ENCODE measurements at places on chromosomes 1 and 21.

- peaks cover 7% of the 10 kb centered on the region for H3K27me3 ChIP-seq
- no peak for DNase-seq
- no peak overlapping the region for H3K4me3 ChIP-seq
- no peaks in the 10 kb centered on the region for H3K36me3 ChIP-seq
Observed at GRCh38 chr21:35828161-35828560, 232.2 kb downstream of the SETD4 start.

GRCh38 chr21:45601551-45601950 lies 42.0 kb upstream of the PCBP3 start:
- H3K4me3 ChIP-seq: no peak overlapping the region
- H3K27ac ChIP-seq: no peak overlapping the region
- no peak for DNase-seq
- H3K36me3 ChIP-seq: no peaks in the 10 kb centered on the region

- H3K27me3 ChIP-seq: peaks cover 3% of the 10 kb centered on the region
- no peaks in the 10 kb centered on the region for H3K36me3 ChIP-seq
- no peak overlapping the region for H3K4me3 ChIP-seq
- no peak overlapping the region for H3K27ac ChIP-seq
- DNase-seq: no peak
- no peaks in the 10 kb centered on the region for H3K4me1 ChIP-seq
Observed at GRCh38 chr1:221039616-221040015, 160.4 kb downstream of the HLX start.

DNA sequence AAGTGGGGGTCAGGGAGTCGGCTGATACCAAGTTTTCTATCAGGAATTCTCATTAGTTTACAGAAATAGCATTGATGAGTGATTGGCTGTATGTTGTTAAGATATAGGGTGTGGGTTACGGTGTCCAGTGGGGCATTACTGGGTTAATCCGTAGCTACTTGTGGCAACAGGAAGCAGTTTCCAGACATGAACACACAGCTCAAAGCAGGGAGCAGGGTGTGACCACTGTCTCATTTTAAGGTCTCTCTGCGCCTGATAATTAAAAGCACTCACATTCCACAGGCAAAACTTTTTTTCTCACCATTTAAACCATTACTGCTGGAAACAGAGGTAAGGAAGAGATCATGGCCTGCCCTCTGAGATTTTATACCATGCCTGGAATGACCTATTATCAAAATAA lies 114.9 kb downstream of the SIK1 start:
- no peak overlapping the region for H3K27ac ChIP-seq
- no peak overlapping the region for H3K4me3 ChIP-seq
- DNase-seq: no peak
- peaks cover 17% of the 10 kb centered on the region for H3K4me1 ChIP-seq
- H3K27me3 ChIP-seq: peaks cover 3% of the 10 kb centered on the region
- H3K36me3 ChIP-seq: no peaks in the 10 kb centered on the region

GRCh38 chr1:200558866-200559459 lies 61.6 kb downstream of the KIF14 start:
- no peak overlapping the region for H3K4me3 ChIP-seq
- DNase-seq: no peak
- H3K36me3 ChIP-seq: no peaks in the 10 kb centered on the region
- no peaks in the 10 kb centered on the region for H3K27me3 ChIP-seq

- no peak overlapping the region for H3K27ac ChIP-seq
- H3K36me3 ChIP-seq: no peaks in the 10 kb centered on the region
- H3K27me3 ChIP-seq: peaks cover 87% of the 10 kb centered on the region
Observed at GRCh38 chr1:20403423-20404145, 82.4 kb downstream of the CAMK2N1 start.

GRCh38 chr1:117363571-117364048 lies 3.6 kb upstream of the MAN1A2 start:
- no peaks in the 10 kb centered on the region for H3K27me3 ChIP-seq
- no peak overlapping the region for H3K27ac ChIP-seq
- peaks cover 3% of the 10 kb centered on the region for H3K36me3 ChIP-seq

DNA sequence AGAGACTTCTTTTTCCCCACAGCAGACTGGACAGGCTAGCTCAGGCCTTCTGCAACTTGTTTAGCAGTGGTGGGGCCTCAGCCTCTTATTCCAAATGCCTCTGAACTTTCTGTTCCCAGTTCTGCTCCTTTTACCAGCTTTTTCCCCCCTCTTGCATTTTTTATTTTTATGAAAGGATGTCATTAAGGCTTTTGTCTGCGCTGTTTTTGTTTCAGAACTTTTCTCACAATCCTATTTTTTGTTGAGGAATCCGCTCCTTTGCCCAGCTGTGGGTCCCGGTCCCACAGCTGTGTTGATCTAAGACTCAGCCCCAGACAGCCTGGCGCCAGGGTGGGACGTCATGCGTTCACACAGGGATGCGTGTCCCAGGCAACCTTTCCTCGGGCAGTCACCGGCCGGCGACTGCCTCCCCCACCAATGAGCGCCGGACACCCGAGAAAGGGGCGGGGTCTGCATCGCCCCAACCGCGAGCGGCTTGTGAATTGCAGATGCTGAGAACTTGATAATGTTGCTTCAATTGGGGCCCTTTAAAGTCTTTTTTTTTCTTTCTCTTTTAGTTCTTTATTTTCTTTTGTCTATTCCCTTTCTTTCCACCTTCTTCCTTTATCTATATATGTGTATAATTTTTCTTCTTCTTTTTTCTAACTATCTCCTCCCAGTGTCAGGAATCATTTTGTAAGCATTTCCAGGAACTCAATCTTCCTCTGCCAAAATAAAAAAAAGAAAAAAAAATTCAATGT lies 3.0 kb upstream of the ID3 start:
- peaks cover 10% of the 10 kb centered on the region for H3K36me3 ChIP-seq
- peak; percentile 88 for DNase-seq
- H3K4me3 ChIP-seq: peak overlapping the region; percentile 69
- H3K27ac ChIP-seq: peak overlapping the region; percentile 100
- H3K27me3 ChIP-seq: no peaks in the 10 kb centered on the region

DNA sequence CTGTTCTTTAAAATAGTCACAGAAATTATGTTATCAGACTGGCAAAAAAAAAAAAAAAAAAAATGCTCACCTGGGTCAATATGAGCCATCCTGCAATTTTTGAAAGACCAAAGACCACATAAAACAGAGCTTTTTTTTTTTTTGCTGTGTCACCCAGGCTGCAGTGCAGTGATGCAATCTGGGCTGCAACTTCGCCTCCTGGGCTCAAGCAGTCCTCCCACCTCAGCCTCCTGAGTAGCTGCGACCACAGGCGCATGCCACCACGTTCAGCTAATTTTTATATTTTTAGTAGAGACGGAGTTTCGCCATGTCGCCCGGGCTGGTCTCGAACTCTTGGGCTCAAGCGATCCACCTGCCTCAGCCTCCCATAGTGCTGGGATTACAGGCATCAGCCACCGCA lies 62.8 kb downstream of the RGS13 start:
- no peaks in the 10 kb centered on the region for H3K27me3 ChIP-seq
- H3K4me1 ChIP-seq: peaks cover 12% of the 10 kb centered on the region
- no peak for DNase-seq
- no peak overlapping the region for H3K4me3 ChIP-seq
- H3K36me3 ChIP-seq: no peaks in the 10 kb centered on the region

DNA sequence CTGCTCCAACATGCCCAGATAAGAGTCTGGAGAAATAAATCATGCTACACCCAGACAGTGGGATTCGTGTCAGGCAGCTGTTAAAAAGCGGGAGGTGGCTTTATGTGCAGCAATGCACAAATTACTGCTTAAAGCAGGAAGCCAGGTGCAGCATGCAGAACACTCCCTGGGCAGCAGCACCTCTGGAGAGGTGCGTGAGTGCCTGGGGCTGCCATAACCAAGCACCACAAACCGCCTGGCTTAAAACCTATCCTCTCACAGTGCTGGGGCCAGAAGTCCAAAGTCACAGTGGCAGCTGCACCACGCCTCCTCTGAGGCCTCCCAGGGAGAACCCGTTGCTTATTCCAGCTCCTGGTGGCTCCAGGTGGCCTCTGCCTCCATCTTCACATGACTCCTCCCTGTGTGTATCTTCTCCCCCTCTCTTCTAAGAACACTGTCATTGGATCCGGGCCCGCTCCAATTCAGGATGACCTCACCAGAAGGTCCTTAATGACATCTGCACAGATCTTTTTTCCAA lies 115.6 kb downstream of the SIK1 start:
- H3K27me3 ChIP-seq: peaks cover 3% of the 10 kb centered on the region
- DNase-seq: no peak
- H3K36me3 ChIP-seq: no peaks in the 10 kb centered on the region
- no peak overlapping the region for H3K27ac ChIP-seq
- H3K4me3 ChIP-seq: no peak overlapping the region

- no peak for DNase-seq
- no peaks in the 10 kb centered on the region for H3K36me3 ChIP-seq
- H3K4me1 ChIP-seq: peaks cover 13% of the 10 kb centered on the region
- no peaks in the 10 kb centered on the region for H3K27me3 ChIP-seq
- no peak overlapping the region for H3K4me3 ChIP-seq
- H3K27ac ChIP-seq: no peak overlapping the region
Observed at GRCh38 chr1:111660204-111661150, 40.9 kb downstream of the RAP1A start.

DNA sequence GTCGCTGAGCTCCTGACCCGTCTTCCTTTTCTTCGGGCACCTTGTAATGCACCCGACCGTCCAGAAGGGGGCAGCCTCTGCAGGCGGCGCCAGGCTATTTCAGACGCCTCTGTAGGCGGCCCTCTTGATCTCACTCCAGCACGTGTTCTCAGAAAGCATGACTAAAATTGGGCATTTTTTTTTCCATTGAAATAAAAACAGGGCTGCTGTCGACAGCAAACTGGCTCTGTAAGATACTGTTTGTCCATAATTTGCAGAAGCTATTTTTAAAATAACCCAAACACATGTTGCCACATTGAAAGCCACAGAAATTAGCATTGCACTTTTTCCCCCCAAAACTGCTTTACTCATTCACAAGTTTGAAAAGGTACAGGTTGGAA lies 78.0 kb downstream of the STUM start:
- peaks cover 27% of the 10 kb centered on the region for H3K27me3 ChIP-seq
- H3K27ac ChIP-seq: no peak overlapping the region
- peak; percentile 49 for DNase-seq
- H3K4me1 ChIP-seq: no peaks in the 10 kb centered on the region
- H3K36me3 ChIP-seq: no peaks in the 10 kb centered on the region
- no peak overlapping the region for H3K4me3 ChIP-seq

GRCh38 chr21:37297364-37297763 lies 30.2 kb upstream of the VPS26C start:
- DNase-seq: no peak
- H3K4me1 ChIP-seq: no peaks in the 10 kb centered on the region
- no peaks in the 10 kb centered on the region for H3K27me3 ChIP-seq
- no peak overlapping the region for H3K27ac ChIP-seq
- H3K4me3 ChIP-seq: no peak overlapping the region
- H3K36me3 ChIP-seq: no peaks in the 10 kb centered on the region

GRCh38 chr1:55215194-55216021 lies at the start of gene USP24:
Gene USP24 (minus strand): TSS chr1:55215364. CDS start chr1:55215113, 251 bp downstream.
- DNase-seq: peak; percentile 67
- no peaks in the 10 kb centered on the region for H3K36me3 ChIP-seq
- peak within 1 kb of the TSS; percentile 98 for H3K27ac ChIP-seq

GRCh38 chr1:96922181-96922580 lies 200.6 kb downstream of the PTBP2 start:
- no peak overlapping the region for H3K27ac ChIP-seq
- H3K27me3 ChIP-seq: no peaks in the 10 kb centered on the region
- no peak for DNase-seq
- no peaks in the 10 kb centered on the region for H3K4me1 ChIP-seq
- no peak overlapping the region for H3K4me3 ChIP-seq

- H3K4me3 ChIP-seq: no peak overlapping the region
- H3K27me3 ChIP-seq: no peaks in the 10 kb centered on the region
- H3K4me1 ChIP-seq: peaks cover 17% of the 10 kb centered on the region
- no peaks in the 10 kb centered on the region for H3K36me3 ChIP-seq
- H3K27ac ChIP-seq: no peak overlapping the region
Observed at GRCh38 chr1:178533121-178533946, 20.4 kb downstream of the TEX35 start.

DNA sequence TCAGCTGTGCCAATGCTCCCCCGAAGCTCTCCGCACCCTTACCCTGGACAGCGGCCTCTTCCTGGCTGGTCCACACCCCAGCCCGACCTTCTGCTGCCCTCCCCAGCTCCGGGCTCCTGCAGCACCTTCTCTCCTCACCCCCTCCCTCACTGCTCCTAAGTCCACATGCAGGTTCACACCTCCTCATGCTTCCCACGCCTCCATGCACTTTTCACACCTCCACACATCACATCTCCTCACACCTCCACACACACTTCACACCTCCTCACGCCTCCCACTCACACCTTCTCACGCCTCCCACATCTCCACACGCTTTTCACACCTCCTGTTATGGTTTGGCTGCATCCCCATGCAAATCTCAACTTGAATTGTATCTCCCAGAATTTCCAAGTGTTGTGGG lies 18.9 kb downstream of the GPR137B start:
- no peak overlapping the region for H3K27ac ChIP-seq
- DNase-seq: no peak
- H3K4me1 ChIP-seq: peaks cover 5% of the 10 kb centered on the region
- no peaks in the 10 kb centered on the region for H3K27me3 ChIP-seq
- peaks cover 15% of the 10 kb centered on the region for H3K36me3 ChIP-seq

GRCh38 chr1:53811414-53811851 lies 26.7 kb downstream of the NDC1 start:
- peaks cover 47% of the 10 kb centered on the region for H3K36me3 ChIP-seq
- no peaks in the 10 kb centered on the region for H3K27me3 ChIP-seq
- no peaks in the 10 kb centered on the region for H3K4me1 ChIP-seq

GRCh38 chr1:207754974-207755700 lies 3.3 kb downstream of the CD46 start:
- peak overlapping the region; percentile 53 for H3K27ac ChIP-seq
- H3K4me3 ChIP-seq: peak overlapping the region; percentile 27
- peaks cover 56% of the 10 kb centered on the region for H3K4me1 ChIP-seq
- peaks cover 5% of the 10 kb centered on the region for H3K36me3 ChIP-seq
- DNase-seq: no peak

DNA sequence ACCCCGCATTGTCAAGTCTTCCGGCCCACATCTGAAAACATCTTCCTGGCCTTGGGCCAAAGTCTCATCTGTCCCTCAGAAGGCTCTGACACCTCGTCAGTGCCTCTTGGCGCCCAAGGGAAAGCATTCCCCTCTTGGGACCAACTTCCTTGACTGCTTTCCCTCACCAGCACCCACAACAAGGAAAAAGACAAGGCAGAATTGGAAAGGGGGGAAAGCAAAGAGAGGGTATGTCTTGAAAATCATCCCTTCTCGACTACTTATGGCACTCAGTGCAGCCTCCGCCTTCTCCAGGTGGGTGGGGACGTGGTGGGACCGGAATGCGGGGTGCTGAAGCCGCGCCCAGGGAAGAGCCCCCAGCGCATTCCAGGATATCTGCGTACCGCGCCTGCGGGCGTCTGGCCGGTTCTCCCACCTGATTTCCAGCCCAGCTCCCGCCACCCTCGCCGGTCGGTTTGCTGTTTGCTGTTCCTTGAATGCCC lies 554 bp upstream of the SLC39A1 start:
- H3K4me3 ChIP-seq: peak overlapping the region; percentile 90
- peak overlapping the region; percentile 99 for H3K27ac ChIP-seq
- no peaks in the 10 kb centered on the region for H3K27me3 ChIP-seq
- H3K4me1 ChIP-seq: peaks cover 46% of the 10 kb centered on the region

GRCh38 chr21:18245464-18245967 lies 883 bp downstream of the CHODL start:
- peak overlapping the region; percentile 72 for H3K4me3 ChIP-seq
- DNase-seq: peak; percentile 11
- peaks cover 4% of the 10 kb centered on the region for H3K4me1 ChIP-seq
- H3K27ac ChIP-seq: no peak overlapping the region
- no peaks in the 10 kb centered on the region for H3K36me3 ChIP-seq
